D341Med (cell line): ENCODE measurements at places on chromosomes 4 and X.

GRCh38 chr4:104394406-104395167 lies 100.1 kb downstream of the CXXC4 start:
- peak; percentile 61 for DNase-seq

DNA sequence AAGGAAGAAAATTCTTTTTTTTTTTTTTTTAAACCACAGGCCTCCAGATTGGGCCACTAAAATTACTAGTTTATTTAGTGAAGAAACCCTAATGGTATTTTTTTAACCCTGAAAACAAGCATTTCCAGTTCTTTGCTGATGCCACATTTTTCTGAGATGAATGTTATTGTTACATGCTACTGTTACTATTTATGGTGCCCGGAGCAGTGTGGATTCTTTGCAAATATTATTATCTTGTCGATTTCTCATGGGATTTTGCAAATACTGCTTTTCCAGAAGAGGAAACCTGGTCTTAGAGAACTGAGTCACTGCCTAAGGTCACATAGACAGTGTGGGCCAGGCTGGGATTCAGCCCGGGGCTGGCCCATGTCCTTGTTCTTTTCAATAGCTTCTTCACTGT lies 8.7 kb upstream of the ALAS2 start:
- DNase-seq = no peak

GRCh38 chrX:47293106-47293505 lies 60.3 kb downstream of the USP11 start:
- no peak for DNase-seq

- no peak for DNase-seq
Measured at GRCh38 chr4:156569535-156569934, 402.1 kb downstream of the PDGFC start.

DNA sequence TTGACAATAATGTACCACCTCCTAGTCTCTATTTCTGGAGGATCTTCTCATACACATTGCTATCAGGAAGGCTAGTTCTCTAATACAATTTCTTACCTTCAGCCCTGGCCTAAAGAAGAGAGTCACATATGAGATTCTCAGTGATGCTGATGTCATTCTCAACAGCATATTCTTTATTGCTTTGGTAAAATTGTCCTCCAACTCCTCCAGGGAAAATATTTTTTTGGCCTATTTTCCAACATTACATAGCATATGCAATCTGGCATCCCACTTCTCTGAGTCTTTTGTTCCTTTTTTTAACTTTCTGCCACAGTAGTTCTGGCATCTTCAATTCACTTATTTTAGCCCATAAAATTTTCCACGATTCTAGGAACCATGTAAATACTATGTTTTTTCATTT lies 2363.1 kb downstream of the ARAP2 start:
- DNase-seq = no peak

DNA sequence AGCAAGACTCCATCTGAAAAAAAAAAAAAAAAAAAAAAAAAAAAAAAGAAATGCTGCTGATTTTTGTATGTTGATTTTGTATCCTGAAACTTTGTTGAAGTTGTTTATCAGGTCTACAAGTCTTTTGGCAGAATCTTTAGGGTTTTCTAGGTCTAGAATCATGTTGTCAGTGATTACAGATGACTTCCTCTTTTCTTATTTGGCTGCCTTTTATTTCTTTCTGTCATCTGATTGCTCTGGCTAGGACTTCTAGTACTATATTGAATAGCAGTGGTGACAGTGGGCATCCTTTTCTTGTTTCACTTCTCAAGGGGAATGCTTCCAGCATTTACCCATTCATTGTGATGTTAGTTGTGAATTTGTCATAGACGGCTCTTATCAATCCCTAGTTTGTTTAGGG lies 334.4 kb downstream of the SPRY1 start:
- DNase-seq = no peak

GRCh38 chrX:150680974-150681373 lies 12.2 kb upstream of the MTMR1 start:
- DNase-seq = peak; percentile 44

GRCh38 chrX:110683925-110684324 lies 111.7 kb downstream of the CHRDL1 start:
- DNase-seq = no peak

DNA sequence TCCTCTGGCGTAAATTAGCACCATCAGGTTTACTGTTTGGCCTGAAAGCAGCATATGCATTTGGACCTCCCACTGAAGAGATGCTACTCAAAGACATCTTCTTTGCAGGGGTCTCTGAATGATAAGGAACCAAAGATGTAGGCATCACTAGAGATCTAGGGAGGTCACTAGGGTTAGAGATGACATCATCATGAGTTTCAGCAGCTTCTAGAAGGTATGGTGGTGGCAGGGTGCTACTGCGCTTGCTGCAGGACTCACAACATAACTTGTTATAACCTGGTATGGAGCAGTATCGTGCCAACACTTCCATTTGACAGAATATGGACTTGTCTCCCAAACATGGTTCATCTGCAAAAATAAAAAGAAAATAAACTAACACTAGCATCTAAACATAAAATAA lies 251.6 kb downstream of the NPFFR2 start:
- no peak for DNase-seq

DNA sequence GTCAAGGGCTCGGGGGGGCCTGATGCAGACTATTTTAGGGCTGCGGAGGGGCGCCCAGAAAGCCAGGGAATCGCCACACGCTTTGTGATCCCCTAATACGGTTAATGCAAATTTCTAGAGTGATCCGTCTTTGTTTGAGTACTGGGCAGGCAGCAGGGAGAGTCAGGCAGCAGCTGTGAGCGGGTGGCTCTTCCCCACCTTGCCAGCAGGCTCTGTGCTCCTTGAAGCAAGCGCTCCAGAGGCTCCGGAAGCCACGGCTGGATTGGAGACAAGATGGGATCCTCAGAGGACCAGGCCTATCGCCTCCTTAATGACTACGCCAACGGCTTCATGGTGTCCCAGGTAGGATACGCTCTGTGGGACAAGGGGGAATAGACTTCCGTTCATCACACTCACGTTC lies at the start of gene ASMT:
Gene ASMT, plus strand, starts transcription at position 133 of the 400 bp plus-strand sequence. Its CDS starts 141 bp downstream, at position 274.
- DNase-seq = peak; percentile 73

- no peak for DNase-seq
Measured at GRCh38 chr4:41241919-41242318, 14.8 kb upstream of the UCHL1 start.

- DNase-seq = no peak
Measured at GRCh38 chr4:18566970-18567799, 545.6 kb upstream of the LCORL start.

GRCh38 chr4:56183344-56183959 lies 203.8 kb downstream of the AASDH start:
- DNase-seq = no peak

DNA sequence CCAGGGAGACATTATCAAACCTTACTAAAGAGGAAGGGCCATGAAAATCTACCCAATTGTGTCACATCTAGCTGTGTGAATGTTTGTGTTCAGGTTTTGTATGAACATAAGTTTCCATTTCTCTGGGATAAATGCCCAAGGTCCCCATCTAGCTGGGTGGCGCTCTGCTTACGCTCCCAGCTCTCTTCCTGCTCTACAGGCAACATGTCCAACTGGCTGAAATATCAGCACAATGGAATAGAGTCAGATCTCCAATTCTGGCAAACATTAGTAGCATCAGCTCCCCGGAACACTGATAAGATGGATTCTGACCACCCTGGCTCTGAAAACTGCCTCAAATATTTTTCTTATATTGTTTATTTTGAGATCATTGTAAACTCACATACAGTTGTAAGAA lies 74.8 kb downstream of the IRF2 start:
- no peak for DNase-seq

DNA sequence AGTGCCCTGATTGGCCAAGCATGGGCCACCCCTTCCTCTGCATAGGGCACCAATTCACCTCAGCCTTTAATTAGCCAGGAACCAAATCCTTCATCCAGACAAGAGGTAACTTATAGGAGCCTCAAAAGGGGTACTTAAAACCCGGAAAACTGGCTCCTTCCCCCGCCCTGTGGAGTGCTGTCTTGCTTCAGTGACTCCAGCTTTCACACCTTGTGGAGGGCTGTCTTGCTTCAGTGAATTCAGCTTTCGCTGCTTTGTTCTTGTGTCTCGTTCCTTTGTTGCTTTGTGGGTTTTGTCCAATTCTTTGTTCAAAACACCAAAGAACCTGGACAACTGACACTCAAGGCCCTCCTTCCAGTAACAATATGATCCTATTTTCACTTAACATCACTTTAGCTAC lies 82.2 kb upstream of the FRG1 start:
- no peak for DNase-seq

GRCh38 chr4:184457535-184458249 lies 16.7 kb downstream of the IRF2 start:
- DNase-seq = no peak

GRCh38 chr4:167234316-167234881 lies at the start of gene SPOCK3:
TSS of gene SPOCK3 (minus strand) at chr4:167234494.
- DNase-seq = peak; percentile 81

DNA sequence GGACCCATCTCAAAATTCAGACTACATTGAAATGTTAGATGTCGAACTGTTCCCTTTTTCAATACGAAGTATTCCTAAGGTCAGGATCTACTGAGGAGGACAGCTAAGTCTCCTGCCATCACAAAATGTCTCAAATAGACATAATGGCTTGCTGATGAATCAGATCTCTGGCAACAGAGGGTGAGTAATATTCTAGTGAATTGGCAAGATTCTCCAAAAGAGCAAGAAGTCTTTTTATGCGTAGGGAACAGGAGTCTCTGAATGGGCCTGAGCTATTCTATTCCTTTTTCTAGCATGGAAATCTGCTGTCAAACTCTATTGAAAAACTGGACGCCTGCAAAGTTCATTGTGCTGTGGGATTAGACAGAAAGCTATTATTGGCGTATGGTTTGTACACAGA lies 145.4 kb downstream of the FNIP2 start:
- no peak for DNase-seq

DNA sequence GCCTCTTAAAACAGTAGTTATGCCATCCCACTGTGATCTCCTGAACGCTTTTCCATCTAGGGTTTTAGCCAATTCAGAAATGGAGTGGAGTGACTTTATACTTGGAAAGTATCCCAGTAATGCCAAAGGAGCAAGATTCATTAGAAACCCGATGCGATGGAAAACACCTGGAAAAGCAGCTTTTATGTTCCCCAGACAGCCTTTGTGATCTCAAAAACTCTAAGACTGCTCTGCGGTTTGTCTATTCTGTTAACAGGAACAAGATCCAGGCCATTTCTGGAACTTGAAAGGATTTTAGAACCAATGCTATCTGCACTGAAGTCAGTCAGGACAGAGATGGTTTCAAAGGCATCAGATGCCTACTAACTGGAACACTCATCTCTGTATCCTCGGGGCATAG lies 145.1 kb downstream of the APBB2 start:
- DNase-seq = no peak

GRCh38 chrX:35700121-35700520 lies 98.0 kb upstream of the MAGEB16 start:
- no peak for DNase-seq

GRCh38 chr4:113008716-113009115 lies 40.7 kb upstream of the ANK2 start:
- no peak for DNase-seq
